ENCODE measurements at places on chromosomes 4 and X.

DNA sequence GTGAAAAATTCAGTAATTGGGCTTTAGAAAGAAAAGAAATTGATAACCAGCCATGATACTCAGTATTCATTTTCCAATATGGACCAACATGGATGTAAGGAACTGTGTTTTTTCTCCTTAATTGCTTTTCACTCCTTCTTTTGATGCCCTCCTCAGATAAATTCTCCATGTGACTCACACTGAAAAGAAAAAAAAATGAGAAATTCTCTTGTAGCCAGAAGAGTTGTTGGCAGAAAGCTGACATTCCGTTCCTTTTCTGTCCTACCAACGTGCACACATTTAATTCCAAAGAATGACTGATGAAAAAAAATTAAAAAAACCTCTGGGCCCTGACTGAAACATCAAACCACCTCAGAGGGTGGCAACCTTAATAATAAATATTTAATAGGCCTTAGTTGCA lies 153.1 kb downstream of the AMELX start:
- DNase-seq: no peak

DNA sequence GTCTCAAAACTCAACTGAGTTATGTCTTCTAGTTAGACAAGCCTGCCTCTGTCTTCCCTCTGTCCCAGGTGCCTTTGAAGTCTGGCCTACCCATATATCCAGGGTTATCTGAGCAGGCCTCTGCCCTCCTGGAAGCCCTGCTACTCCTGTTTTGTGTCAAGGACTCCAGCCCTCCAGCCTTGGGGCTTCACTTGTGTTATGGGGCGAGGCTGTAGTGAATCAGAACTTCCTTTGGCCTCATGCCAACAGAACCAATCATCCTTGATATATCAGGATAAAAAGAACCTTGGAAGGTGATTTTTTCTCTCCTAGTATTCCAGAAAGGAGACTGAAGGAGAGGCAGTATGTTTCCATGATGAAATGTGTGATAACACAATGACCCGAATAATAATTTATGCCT lies 8.9 kb upstream of the ADGRG4 start:
- no peak for DNase-seq

GRCh38 chr4:7854697-7855370 lies 84.8 kb downstream of the AFAP1 start:
- DNase-seq: peak; percentile 33

- no peak for DNase-seq
These were observed 3.8 kb downstream of the GALNTL6 start for GRCh38 chr4:171817026-171817425.

- DNase-seq: no peak
These were observed 110.2 kb upstream of the MYOZ2 start for GRCh38 chr4:119025420-119025819.

- DNase-seq: no peak
These were observed 37.1 kb downstream of the RWDD4 start for GRCh38 chr4:183621875-183622274.

Measured in activated CD8-positive, alpha-beta memory T cell treated with anti-CD3 and anti-CD28 coated beads for 1 hour (primary cell).